ENCODE measurements at places on chromosomes 12 and 14.

DNA sequence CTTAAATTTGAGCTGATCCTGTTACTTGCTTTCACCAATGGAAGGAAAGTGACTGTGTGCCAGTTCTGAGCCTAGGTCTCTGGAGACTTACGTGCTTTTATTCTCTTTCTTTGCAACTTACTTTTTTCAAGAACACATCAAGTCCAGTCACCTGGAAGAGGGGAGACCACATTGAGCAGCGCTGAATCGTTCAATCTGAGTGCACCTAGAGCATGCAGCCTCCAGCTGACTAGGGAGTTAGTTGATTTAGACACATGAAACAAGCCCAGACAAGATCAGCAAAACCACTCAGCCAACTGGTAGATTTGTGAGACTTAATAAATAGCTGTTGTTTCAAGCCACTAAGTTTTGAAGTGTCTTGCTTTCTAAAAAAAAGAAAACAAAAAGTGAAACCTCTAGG lies 1014.8 kb upstream of the FBXO33 start:
- no peak for DNase-seq

- DNase-seq = no peak
Measured at GRCh38 chr12:114293571-114294302, 112.2 kb downstream of the TBX5 start.

GRCh38 chr12:19012965-19013364 lies 116.6 kb upstream of the PLEKHA5 start:
- no peak for DNase-seq

- DNase-seq = no peak
Measured at GRCh38 chr12:122869207-122869973, 26.5 kb downstream of the VPS37B start.

DNA sequence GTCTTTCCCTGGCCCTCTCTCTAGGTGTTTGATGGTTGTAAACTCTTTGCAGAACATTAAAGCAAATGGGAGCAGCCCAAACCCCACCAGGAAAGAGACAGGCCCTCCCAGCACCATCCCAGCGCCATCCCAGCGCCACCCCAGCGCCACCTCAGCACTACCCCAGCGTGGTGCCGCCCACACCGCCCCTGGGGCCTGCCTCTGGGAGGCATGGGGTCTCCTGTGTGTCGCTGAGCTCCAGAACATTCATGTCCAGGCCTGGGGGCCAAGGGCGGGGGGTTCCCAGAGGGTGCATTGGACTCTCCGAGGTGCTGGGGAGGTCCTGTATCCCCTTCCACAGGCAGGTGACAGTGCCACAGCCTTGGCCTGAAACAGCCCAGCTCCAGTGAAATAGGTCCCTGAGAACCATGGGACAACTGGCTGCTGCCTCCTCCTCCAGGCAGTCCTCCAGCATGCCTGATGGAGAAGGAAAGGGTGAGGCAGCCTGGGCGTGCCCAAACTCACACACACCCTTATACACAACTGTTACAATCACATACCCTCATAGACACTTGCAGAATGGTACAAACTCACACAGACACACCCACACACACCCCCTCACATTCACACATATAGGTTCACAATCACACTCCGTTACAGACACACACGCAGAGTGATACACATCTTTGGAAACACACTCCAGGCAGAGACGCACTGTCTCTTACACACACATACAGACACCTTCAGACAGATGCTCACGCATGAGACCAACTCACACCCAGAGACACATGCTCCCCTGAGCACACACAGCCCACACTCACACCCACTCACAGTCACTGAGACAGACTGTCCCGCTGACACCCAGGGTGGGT lies 44.4 kb upstream of the NCOR2 start:
- no peak for DNase-seq

GRCh38 chr14:98348505-98348904 lies 923.5 kb downstream of the BCL11B start:
- no peak for DNase-seq

- DNase-seq = peak; percentile 17
Measured at GRCh38 chr14:20662968-20663732, 21.2 kb upstream of the RNASE4 start.

- peak; percentile 94 for DNase-seq
Measured at GRCh38 chr14:91956616-91957015, 9.1 kb upstream of the FBLN5 start.

GRCh38 chr14:103539056-103539825 lies 10.2 kb downstream of the TRMT61A start:
- no peak for DNase-seq

- no peak for DNase-seq
Measured at GRCh38 chr12:66072135-66072534, 58.4 kb downstream of the LLPH start.

DNA sequence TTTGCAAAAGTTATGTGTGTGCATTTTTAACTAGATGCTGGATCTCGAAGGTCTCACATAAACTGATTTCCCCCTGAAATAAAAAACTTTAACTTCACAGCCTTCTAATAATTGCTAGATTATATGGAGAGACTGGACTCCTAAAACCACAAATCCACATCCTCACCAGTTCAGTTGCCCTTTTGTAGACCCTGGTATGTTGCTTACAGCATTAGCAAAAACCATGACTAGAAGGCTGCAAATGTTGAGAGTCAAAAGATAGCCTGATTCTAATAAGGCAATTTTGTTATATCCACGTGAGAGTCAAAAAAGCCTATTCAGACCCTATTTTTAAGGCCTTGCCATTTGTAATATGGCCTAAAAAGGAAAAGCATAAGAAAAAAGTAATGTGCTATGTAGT lies 37.4 kb downstream of the RASSF8 start:
- no peak for DNase-seq

DNA sequence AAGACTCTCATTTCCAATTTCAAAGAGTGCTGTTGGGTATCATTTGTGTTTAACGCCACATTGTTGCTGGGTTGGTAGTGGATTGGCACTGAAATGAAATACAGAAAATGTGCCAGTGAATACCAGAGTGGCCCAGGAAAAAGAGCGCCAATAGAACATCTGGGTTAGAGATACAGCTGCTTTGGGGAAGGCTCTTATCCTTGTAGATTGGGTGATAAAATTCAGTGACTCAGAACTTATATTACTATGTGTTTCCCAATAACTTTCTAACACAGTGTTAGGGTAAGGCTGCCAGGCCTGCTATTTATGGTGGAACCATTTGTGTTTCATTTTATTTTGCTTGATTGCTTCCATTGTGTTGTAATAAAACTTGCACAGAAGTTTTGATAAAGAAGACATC lies 168.2 kb upstream of the SSTR1 start:
- no peak for DNase-seq

DNA sequence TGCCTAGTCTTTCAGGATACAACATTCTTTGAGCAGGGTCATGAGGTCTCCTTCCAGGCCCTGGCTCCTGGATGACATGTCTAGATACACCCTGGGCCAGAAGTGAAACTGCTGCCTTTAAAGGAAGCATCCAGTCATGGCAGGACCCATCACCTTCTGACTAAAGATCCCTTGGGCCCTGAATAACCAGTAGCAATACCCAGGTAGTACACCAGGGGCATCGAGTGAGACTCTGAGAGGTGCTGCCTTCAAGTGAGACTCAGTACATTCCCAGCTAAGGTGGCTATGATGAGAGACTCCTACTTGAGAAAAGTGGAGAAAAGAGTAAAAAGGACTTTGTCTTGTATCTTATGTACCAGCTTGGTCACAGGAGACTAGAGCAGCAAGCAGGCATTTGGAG lies 23.5 kb downstream of the OR6C68 start:
- no peak for DNase-seq

- DNase-seq = no peak
Measured at GRCh38 chr12:107221913-107222312, 128.6 kb upstream of the CRY1 start.

- DNase-seq = no peak
Measured at GRCh38 chr14:91149462-91149861, 35.6 kb downstream of the DGLUCY start.

DNA sequence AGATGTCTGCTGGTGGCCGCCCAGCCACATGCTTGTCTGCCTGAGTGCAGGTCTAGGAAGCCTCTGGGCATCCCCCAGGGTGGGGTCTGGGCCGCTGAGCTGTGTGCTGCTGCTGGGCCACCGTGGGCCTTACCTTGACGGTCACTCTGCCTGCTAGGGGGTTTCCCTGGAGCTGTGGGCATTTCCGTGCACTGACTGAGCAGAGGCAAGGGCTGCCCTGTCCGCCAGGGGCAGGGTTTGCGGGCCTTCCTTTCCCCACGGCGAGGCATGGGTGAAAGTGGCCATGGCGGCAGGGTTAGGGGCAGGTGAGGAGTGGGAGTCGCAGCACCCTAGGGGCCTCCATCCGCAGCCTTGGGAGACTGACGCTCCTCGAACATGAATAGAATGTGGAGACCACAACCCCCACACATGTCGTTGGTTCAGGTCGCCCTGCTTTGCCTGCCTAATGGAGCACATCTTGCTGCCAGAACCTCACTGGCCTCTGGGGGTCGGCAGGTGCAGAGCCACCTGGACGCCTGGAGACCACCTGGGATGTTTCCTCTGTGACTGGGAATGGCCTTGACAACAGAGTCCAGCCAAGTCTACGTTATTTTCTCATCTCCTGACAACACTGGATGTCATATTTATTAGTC lies 2.5 kb downstream of the ZBTB42 start:
- DNase-seq = peak; percentile 44

- DNase-seq = no peak
Measured at GRCh38 chr14:97273540-97273939, 476.4 kb downstream of the VRK1 start.

DNA sequence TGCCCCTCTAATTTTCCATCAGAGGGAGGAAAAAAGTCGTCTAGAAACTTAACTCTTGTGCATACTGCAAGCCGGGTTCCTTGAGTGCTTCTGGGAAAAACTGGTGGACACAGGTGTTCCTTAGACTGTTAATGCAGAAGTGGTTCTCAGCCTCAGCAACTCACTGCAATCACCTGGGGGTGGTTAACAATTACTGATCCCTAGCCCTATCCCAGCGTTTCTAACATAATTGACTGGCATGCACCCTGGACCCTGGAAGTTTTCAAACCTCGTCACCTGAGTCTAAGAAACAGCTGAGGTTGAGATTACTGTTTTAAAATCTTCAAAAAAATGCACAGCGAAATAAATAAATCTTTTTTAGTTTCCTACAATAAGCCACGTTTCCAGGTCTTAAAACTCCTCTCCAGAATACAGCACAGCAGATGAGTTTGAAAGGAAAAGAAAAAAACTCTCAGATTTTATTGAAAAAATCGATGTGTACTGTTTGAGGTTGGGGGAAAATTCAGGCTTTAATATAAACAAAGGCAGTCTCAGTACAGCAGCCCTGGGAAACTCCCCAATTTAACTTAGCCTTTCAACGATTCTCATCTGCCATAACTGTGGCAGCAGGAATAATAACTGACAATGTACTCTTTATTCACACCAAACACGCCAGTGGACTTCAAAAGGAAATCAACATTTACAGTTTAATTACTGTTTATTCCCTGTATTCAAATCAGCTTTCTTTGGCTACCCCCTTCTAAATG lies 45.4 kb downstream of the PHLDA1 start:
- DNase-seq = peak; percentile 12

DNA sequence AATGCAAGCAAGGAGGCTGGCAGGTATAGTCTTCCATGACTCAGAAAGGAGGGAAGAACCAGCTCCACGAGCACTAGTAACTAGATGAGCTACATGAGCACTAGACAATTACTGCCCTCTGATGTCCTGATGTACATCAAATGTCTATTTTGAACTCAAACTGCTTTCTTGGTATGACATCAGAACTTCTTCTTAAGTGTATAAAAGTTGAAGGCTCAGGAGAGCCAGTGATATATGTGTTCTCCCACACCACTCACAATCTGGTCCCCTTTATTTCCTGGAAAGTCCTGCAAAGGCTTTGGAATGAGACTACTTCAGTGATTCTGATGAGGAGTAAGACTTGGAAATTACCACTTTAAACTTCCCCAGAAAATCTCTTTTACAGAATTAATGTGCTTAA lies 18.5 kb upstream of the DHRS7 start:
- no peak for DNase-seq

DNA sequence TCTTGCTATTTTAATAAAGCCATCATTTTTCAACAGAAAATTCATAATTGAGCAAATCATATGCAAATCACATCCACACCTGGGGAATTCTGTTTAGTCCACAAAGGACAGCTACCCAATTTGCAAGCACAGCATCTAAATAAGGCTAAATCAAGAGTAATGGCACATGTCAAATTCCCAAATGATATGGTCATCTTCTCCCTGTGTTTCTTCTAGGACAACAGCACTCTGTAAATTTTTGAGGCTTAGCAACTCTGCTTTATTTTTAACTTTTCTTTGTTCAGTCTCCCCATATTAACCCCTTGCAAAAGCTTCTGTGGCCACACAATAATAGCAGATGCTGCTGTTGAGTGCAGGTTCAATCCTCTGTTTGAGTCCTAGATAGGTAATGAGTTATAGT lies 155.6 kb upstream of the DAAM1 start:
- peak; percentile 85 for DNase-seq

DNA sequence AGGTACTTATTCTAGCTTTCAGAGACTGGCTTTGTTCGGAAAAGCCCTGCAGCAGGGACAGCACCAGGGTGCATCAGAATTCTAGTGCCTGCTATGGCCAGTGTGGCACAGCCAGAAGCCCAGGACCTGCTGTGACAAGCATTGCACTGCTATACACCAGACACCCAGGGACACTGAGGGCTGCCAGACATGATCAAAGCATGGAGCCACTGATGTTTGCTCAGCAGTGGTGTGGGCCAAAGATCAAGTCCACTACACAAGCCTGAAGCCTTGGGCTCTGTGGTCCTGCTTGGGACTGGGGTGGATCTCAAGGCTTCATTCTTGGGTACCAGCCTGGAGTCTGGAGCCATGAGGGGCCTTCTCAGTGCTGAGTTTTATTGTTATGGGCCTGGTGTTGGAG lies 36.1 kb upstream of the CDKN3 start:
- no peak for DNase-seq

DNA sequence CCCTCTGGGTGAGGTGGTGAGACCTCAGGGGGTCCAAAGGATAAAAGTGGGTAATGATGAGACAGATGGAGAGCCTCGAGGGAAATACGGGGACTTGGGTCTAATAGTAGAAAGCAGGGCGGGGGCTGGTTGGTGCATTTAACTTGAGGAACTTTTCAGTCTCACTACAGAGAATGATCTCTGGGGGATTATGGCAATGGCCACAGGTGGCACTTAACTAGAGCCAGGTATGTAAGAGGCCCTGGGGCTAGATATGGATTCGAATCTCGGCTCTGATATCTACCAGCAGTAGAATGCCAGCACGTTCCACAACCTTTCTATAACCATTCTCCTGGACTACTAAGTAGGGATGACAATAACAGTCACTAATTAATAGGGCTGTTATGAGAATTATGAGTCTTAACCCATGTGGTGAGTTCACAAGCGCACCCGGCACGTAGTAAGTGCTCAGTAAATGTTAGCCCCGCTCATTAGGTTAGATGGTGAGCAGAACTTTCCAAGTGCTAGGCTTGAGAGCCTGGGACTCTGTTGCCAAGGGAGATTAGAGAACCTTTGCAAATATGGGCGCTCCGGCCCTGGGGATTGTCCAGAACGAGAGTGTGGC lies 888 bp upstream of the PLXNC1 start:
- no peak for DNase-seq

All from NCI-H526 treated with DMSO at 0.1 percent for 48 hours (cell line).